ENCODE measurements at places on chromosomes 2 and 18.

DNA sequence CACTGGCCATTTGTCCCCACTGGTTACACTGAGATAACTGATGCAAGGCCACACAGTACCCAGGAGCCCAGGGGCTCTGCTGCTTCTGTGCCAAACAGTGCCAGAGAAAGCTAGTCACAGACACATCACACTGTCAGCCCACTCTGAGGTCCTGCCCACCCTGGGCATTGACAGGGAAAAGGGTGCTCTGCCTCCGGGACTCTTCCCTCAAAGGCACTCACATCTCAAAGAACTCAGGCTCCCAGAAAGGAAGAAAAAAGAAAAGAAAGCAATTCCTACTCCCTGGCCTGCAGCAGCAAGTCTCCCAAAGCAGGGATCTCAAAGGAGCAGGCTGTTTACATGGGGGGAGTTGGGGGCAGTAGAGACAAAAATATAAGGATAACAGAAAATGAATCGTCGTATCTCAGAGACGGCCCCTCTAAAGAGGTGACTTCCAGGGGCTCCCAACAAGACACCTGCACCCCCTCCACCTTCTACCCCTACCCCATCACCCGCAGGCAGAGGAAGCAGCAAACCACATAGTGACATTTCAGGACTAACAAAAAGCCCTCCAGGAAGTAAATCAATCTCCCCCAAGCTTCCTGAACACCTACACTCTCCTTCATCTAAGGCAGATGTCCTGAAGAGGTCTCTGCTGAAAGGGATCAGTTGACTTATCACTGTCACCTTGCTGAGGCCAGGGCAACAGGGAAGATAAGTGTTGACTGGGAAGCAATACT is 247.6 kb downstream of the TNS1 start:
- no peak for DNase-seq

GRCh38 chr2:151972241-151973012 is 126.4 kb downstream of the CACNB4 start:
- DNase-seq = no peak

GRCh38 chr2:127128445-127128904 is 21.5 kb upstream of the BIN1 start:
- no peak for DNase-seq

DNA sequence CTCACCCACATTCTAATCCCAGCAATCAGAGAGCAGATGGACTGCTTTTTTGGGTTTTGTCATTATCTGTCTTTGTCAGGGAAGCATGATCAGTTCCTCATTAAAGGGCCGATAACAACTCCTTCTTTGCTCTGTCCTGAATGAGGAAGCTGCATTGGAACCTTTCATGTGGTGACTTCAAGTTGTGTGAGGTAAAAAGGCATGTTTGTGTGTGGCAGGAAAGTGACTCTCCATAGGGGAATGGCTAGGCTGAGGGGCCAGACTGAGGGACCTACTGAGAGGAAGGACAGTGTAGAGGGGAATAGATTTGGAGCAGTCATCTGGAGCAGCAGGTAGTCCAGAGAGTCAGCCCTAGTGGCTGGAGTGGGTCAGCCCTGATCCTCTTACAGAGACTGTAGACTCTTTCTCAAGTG is 23.6 kb upstream of the LRRTM1 start:
- DNase-seq = no peak

GRCh38 chr2:149877913-149878312 is 290.3 kb upstream of the MMADHC start:
- DNase-seq = no peak

DNA sequence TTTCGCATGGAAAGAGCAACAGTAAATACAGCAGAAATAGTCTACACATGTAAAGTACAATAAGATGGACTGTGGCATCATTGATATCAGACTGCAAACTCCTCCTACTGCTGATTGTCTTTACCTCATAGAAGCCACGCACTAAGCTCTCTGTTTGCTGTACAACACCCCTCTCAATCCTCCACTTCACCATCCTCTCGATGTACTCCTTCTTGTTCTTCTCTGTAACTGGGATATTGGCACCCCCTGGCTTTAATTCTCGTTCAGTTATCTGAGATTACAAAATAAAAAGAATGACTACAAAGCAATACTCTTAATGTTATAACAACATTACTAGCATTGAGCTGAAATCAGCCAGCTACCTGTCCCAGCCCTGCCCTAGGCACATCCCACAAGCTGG is 49.3 kb upstream of the STK17B start:
- DNase-seq = no peak

GRCh38 chr2:42851186-42851585 is 58.8 kb upstream of the HAAO start:
- no peak for DNase-seq

DNA sequence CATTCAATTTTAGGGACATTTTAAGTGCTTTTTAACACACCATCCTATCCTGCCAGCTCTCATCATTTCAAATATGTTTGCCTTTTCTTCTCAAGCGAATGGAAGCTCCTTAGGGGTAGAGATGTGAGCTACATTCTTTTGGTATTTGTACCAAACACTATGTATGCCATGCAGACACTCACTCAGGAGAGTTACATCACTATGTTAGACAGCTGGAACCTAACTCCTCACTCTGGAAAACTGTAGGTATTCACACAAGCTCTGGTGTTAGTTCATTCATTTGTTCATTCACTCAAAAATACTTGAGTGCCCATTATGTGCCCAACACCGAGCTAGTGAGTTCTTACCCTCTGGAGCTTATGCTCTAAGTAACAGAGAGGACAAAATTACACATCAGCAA is 26.4 kb upstream of the RNU4ATAC start:
- no peak for DNase-seq

GRCh38 chr2:219289537-219290361 is 10.6 kb downstream of the DNAJB2 start:
- DNase-seq = no peak

- DNase-seq = no peak
Measured at GRCh38 chr2:200188876-200189275, 117.6 kb upstream of the SPATS2L start.

- no peak for DNase-seq
Measured at GRCh38 chr2:226169751-226170581, 629.7 kb downstream of the IRS1 start.

- no peak for DNase-seq
Measured at GRCh38 chr18:48408111-48408726, 964 bp downstream of the ZBTB7C start.

GRCh38 chr2:27024812-27025211 is 8.0 kb upstream of the TMEM214 start:
- DNase-seq = no peak

- DNase-seq = no peak
Measured at GRCh38 chr2:141515931-141516330, 614.9 kb downstream of the LRP1B start.

GRCh38 chr2:207883002-207883780 is 113.5 kb upstream of the FZD5 start:
- DNase-seq = no peak

DNA sequence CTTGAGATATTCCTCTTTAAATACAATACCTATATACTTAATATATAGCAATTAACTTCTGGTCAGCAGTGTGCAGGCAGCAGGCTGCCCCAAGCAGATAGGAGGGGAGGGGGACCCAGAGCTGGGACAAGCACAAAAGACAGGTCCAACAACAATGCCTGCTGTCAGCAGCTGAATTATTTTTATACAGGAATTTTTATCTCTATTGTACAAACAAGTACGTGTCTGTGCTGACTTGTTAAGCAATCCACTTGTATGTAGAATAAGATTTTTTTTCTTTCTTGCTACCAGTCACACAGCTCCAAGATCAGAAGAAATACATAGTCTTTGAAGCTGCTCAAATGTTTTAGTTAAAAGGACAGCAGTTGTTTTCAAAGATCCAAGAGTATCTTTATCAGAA is 16.7 kb downstream of the BCL11A start:
- DNase-seq = no peak

DNA sequence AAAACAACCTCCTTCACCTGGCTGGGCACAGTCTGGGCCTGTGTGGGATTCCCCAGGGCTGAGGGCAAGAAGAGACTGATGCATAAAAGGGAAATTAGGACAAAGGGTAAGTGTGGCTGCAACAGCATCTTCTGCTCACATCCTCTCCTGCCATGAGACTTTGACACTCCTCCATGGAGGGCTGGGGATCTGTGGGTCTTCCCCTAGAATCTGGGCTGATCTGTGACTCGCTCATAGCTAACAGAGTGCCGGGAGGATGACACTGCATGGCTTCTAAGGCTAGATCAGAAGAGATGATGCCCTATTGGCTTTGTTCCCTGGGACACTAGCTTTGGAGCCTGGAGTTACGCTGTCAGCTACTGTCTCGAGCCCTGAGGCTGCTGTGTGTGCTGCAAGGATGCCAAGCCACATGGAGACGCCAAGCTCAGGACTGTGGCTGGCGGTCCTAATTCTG is 24.3 kb downstream of the MOCOS start:
- no peak for DNase-seq

DNA sequence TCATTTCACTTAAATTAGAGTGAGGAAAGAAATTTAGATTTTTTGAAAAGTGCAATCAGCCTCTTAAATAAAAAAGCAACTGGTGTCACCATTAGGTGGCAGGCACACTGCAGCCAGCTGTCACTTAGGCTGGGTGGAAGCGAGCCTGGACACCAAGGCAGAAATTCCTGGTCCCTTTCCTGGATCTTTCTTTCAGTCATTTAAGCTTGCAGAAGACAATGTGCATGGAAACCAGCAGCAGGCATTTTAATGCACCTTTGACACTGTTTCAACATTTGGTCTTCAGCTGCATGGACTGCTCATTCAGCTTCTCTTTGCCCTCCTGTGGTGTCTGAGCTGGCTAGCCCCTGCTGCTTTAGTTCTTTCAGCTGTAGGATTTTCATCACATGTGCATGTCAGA is 61.0 kb downstream of the AQP4 start:
- no peak for DNase-seq

DNA sequence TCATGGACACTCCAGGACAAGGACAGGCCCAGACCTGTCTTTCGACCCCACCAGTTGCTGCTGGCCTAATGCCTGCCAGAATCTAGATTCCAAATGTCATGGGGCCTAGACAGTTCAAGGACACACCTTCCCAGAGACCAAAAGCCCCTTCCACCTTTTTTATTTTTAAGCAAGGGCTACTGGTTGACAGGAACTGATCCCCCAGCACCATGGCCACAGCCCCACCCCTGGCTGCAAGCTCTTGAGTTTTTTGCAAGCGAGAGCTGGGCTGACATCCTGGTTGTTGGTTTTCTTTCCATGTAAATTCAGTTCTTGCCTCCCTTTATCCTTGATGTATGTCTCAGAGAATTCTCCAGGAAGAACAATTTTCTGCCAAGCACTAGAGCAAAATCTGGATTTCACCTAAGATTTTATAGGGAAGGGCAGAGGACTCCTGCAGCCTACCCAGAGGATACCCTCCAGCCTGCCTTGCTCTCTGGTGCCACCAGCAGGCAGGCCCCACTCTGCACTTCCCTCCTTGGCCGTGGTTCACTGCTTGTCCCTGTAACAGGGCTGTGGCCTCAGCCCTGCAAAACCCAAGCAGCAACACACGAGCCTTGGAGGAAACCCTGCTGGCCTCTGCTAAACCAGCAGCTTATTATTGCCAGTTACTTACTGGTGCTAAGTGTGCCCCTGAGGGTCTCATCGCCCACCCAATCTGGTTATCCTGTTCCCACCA is 97.7 kb downstream of the TWIST2 start:
- DNase-seq = no peak

DNA sequence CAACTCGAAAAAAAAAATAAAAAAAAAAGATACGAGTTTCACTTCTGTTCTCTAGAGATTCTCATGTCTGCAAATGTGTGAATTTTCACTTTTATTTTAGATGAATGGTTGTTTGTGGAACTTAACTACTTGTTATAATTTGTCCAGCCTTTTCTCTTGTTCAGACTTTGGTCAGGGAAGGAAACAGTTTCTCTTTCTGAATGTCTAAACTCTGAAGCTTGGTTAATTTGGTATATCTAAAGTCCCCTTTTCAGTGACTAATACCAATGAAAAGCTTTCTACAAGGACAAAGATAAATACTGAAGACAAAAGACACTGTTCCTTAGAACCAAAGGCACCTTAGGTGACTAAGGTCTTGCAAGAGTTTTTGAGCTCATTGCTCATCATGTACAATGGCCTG is 144.4 kb upstream of the PIEZO2 start:
- DNase-seq = no peak

DNA sequence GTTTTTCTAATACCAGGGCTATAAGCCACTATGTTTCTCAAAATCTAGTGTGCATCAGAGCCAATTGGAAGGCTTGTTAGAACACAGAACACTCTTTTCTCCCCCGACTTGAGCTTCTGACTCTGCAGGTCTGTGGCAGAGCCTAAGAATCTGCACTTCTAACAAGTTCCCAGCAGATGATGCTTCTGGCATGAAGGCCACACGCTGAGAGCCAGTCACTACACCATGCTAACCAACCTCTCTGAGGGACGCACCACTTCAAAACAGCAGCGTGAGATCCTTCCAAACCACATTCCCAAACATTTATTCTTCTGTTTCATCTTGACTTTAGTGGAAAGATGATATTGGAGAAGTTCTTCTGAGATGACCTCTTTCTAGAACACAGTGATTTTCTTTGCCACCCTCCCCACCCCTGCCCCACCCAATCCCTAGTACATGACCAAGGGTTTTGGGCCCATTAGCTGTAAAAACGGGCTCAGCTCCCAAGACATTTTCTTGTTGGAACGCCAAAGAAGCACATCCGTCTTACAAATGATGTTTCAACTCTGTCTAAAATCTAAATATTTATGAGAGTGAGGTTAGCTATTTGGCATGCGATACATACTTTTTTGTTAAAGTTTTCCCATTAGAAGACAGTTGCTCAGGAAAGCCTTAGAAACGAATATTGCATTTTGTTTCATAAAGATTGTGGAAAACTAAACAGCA is 391.9 kb downstream of the TMEM182 start:
- DNase-seq = no peak

- no peak for DNase-seq
Measured at GRCh38 chr2:41326851-41327250, 721.0 kb upstream of the PKDCC start.

GRCh38 chr2:106267997-106268396 is 73.9 kb upstream of the UXS1 start:
- DNase-seq = no peak

DNA sequence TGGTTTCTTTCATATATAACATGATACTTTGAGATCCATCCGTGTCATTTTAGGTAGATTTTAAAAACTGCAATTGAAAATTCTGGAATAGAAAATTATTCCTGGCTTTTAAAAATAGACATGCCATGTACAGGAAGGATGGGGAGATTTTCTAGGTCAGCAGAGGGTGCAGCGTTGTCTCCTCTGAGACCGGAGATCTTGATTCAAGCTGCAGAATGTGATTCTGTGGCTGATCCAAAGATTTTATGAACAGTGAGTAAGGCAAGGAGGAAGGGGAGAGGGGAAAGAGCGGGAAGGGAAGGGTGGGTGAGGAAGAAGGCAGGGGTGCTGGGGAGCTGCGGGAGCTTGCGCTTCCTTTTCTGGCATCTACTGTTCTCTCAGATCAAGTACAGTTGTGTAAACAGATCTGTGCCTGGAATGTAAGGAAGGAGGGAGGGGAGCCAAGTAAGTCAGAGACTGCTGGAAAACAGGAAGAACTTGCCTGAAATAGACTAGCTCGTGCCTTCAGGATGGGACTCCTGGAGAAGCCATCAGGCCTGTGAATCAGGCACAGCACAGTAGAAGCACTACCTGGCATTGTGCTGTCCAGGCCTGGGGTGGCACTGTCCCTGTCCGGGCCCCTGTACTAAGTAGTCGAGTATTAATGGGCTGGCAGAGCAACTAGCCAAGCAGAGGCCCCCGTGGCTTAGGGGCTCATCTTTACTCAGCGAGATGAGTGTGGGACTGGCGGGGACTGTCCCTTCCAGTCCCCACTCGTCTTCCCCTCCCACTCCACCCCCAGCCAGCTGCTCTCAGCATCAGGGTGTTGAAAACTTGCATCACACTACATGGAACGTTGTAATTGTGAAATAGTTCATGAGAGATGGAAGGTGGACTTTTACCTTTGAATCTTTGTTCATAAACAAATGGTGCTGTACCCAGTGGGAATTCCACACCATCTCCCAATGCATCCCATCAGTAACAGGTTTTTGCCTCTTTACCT is 163.5 kb downstream of the UXS1 start:
- DNase-seq = no peak

All from stimulated activated CD8-positive, alpha-beta memory T cell treated with anti-CD3 and anti-CD28 coated beads, Interleukin-4, amount 100 ng/mL, for 1 hour (primary cell).